ENCODE measurements at places on chromosomes 12 and 14.

DNA sequence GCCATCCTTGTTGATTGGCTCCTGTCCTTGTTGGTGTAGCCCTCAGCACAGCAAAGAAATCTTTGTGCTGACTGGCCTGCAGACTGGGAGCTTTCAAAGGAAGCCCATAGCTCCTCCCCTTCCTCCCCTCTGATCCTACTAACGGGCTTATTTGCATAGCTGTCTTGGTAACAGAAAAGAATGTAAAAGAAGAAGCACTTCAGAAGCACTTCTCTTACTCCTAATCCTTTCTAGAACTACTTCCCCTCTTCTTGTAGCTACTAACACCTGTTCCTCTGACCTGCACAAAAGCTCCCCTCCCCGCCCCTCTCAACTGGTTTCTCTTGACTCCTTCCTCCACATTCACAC is 14.3 kb upstream of the RIC8B start:
- H3K36me3 ChIP-seq: no peaks in the 10 kb centered on the region
- H3K27ac ChIP-seq: peak overlapping the region; percentile 61
- peaks cover 4% of the 10 kb centered on the region for H3K4me1 ChIP-seq
- no peak for DNase-seq
- H3K27me3 ChIP-seq: no peaks in the 10 kb centered on the region

DNA sequence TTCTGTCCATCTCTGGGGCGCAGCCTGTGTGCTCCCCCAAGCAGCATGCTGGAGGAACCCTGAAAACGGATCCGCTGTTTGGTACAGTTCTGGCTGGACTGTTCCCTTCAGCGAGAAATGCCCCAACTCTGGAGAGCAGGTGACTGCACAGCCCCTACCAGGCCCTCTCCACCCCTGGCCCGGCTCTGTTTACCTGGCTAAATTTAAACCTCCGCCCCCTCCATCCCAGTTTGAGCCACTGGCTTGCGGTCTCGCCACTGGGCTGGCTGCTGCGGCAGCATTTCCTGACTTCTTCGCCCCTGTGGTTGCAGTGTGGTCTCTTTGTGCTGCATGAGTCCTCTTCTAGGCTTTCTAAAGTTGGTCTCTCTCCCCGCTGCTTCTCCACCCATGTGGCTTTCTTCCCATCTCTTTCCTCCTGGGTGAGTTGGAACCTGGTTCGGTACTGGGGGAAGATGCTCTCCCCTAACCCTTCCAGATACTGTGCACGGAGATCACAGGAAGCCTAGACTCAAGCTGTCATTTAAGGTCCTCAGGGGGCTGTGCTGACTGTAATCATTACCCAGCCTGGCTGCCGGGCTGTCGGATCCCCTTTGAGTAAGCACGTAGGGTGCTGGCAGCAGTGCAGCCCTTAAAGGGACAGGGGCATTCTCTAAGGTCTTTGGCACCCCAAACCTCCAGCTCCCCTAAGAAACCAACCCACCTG is 60.6 kb downstream of the FBXL14 start:
- no peaks in the 10 kb centered on the region for H3K27me3 ChIP-seq
- no peaks in the 10 kb centered on the region for H3K36me3 ChIP-seq
- no peak overlapping the region for H3K27ac ChIP-seq
- DNase-seq: no peak
- H3K4me3 ChIP-seq: no peak overlapping the region

DNA sequence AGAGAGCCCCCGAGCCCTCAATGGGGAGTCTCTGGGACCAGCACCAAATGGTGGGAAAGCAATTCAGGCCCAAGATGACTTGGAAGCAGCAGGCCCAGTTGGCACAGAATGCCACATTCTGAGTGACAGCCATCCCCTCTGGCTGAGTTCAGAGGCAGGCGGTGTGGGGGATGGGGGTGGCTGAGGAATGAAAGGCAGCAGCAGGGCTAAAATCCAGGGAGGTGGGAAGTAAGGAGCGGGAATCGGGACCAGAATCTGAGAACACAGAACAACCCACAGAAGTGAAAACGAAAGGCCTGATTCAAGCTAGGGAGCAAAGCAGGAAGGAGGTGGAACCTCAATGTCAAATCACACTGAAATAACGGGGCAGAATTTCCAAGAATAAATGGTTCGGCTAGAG is 171.2 kb downstream of the CALM1 start:
- no peaks in the 10 kb centered on the region for H3K36me3 ChIP-seq
- H3K27ac ChIP-seq: peak overlapping the region; percentile 64
- H3K4me1 ChIP-seq: no peaks in the 10 kb centered on the region
- H3K4me3 ChIP-seq: no peak overlapping the region
- DNase-seq: no peak

- DNase-seq: no peak
- H3K36me3 ChIP-seq: no peaks in the 10 kb centered on the region
- no peak overlapping the region for H3K27ac ChIP-seq
- H3K4me1 ChIP-seq: peaks cover 4% of the 10 kb centered on the region
- H3K27me3 ChIP-seq: no peaks in the 10 kb centered on the region
Measured at GRCh38 chr12:123057513-123058265, 77.2 kb downstream of the ARL6IP4 start.

GRCh38 chr14:20775043-20775442 is 6.0 kb upstream of the RNASE6 start:
- no peak overlapping the region for H3K4me3 ChIP-seq
- no peaks in the 10 kb centered on the region for H3K27me3 ChIP-seq
- no peak overlapping the region for H3K27ac ChIP-seq
- H3K4me1 ChIP-seq: no peaks in the 10 kb centered on the region

Measured in ascending aorta (tissue), 2 donors.